ENCODE measurements at places on chromosomes 3 and 15.

DNA sequence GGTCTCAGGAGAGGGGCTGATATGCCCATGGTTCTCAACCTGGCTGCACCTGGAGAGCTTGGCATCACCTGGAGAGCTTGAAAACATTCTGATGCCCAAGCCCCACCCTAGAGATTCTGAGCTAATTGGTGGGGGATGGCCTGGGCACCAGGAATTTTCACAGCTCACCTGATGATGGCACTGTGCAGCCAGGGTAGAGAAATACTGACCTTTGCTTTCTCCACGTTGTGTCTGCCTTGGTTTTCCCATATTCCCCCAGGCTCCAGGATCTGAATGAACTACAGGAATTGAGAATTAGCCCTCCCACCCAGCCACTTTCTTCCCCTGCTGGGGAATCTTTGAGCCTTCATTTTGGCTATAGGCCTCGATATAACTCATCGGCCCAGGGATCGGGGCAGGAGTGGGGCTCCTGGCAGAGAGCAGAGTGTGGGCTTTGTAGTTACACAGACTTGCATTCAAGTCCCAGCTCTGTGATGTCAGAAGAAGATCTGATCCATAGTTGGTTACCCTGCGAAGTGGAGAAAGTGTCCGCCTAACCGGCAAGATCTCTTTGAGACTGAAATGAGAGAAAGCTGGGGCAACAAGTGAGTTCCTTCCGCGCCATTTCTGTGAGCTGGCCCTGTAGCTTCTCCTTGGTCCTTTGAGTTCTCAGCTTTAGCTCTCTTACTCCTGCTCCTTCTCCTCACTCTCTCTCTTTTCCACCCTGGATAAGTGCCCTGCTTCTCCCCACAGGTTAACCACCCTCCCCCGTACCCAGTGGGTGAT is 33.1 kb upstream of the UBE2Q2 start:
- peak; percentile 35 for DNase-seq

GRCh38 chr3:55631766-55632331 is 144.7 kb upstream of the WNT5A start:
- no peak for DNase-seq

DNA sequence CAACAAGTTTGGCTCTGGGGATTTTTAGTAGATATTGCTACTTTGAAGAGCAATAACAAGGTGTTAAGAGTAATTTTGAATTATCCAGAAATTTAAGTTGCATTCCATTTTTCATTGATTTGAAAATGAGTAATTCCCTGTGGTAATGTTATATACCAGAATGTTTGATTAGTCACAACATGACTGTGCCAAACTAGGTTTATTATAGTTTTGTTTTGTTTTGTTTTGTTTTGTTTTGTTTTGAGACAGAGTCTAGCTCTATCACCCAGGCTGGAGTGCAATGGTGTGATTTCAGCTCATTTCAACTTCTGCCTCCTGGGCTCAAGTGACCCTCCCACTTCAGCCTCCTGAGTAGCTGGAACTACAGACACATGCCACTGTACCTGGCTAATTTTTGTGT is 40.7 kb downstream of the CNOT10 start:
- DNase-seq = no peak

GRCh38 chr3:9795207-9795606 is 2.3 kb downstream of the ARPC4 start:
- DNase-seq = no peak

DNA sequence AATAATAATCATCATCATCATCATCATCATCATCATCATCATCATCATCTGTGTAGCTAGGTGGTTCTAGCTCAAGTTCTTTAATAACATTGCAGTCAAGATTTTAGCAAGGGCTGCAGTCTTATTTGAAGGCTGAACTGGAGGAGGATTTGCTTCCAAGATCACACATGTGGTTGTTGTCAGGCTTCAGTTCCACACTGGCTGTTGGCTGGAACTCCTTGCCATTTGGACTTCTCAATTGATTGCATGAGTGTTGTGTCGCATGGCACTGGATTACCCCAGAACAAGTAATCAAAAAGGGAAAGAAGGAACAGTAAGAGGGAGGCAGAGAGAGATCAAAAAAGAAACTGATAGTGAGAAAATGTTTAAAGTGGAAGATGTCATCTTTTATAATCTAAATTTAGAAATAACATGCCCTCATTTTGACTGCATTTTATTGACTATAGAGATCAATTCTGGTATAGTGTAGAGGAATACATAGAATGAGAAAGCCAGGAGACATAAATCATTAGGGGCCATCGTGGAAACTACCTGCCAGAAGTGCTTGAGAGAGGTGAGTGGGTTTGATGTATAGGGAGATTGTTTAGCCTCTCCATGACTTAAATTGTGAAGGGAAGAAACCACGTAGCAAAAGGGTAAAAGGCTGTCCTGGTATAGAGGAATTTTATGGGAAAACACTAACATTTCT is 346.6 kb upstream of the RBMS3 start:
- no peak for DNase-seq

GRCh38 chr3:11969986-11970385 is 34.2 kb upstream of the SYN2 start:
- DNase-seq = no peak

- no peak for DNase-seq
Observed at GRCh38 chr3:54342676-54343075, 220.3 kb downstream of the CACNA2D3 start.

DNA sequence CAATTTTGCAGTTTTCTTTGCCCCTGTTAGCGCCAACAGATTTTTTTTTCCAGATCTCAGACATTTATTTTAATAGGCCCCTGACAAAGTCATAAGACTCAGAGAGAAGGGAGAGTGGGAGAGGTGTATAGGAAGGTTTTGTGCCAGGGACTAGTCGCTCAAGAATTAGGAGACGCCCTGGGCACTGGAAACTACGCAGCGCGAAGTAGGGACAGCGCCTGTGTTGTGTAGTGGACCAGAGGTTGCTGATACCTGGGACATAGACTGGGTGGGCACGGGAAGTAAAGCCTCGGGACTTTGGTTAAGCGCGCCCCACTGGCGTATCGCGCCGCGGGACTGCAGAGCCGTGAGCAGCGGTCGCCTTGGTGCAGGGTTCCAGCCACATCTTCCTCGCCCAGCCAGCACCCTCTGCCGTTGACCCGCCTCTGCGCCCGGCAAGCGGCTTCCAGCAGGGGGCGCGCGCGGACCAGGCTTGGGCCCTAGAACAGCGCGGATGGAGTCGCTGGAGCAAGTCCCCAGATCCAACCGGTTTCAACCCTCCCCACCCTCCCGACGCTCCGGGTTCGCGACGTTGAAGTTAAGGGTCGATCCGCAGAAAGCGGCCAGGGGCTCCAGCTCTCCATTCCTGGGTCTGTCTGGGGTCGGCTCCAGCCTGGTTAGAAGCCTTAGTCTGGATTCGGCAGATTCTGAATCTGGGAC is 3.0 kb upstream of the ISLR2 start:
- DNase-seq = peak; percentile 93

DNA sequence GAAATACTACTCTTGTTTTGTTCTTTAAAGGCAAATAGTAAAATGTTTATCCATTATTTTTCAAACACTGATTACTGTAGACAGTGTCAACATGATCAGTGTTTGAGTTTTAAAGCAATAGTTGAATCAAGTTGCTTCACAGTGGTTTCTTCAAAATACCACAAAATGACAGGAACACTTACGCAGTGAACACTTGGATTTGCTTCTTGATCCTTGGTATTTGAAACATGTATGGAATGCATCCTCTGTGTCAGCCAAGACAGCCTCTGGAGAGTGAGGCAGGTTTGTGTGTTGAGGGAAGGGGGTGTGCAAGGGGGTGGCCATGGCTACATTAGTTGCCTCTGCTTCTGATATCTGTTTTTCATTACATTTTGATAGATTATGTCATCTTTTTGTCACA is 413.0 kb downstream of the RBMS3 start:
- no peak for DNase-seq

DNA sequence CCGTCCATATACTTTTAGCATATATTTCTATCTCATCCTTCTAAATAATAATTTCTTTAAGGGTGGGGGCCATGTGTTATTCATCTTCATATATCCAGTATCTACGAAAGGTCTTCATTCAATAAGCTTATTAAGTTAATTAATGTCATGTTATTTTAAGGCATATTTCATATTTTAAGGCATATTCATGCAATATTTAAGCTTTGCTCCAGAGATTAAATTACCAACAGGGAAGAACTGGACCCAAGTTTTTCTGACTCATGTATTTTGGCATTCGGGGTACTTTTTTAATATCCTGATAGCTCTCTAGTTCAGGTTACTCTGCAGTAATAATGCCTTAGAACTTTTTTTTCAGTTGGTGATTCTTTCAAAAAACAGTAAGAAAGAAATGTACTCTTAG is 27.4 kb downstream of the PHC3 start:
- no peak for DNase-seq

DNA sequence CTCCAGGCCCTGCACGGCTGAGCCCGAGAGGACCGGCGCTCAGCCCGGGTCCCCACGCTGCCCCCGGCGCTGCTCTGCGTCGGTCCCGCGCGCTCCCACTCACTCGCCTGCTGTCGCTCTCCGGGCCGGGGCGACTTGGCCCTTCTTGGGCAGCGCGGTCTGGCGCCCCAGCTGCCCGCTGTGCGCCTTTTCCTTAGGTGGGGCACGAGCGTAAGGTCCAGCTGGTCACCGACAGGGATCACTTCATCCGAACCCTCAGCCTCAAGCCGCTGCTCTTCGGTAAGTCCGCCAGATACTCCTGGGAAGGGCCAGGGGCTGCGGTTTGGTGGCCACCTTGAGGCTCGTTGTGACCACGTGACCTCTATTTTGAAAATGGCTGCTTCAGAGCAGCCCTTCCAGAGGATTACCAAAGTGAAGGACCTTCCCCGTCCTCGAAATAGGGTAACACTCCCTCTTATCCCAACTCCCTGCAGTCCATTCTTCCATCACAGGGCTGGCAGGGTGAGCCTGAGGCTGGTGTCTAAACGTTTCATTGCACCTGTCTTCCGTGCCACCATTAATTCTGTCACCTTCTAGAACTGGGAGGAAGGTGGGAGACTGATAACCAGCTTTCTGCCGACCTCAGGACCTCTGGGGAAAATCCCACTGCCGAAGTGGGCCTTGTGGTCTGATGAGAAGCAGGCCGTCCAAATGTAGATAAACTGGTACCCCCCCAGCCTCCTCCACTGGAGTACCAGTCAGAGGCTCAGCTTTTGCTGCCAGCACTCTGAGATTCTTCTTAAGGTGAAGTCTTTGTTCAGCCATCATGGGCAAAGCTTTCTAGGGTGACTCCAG is 812 bp downstream of the P4HTM start:
- DNase-seq = no peak
